Activated T-cell treated with anti-CD3 and anti-CD28 coated beads for 48 hours (primary cell): ENCODE measurements at places on chromosomes 5 and 9.

DNA sequence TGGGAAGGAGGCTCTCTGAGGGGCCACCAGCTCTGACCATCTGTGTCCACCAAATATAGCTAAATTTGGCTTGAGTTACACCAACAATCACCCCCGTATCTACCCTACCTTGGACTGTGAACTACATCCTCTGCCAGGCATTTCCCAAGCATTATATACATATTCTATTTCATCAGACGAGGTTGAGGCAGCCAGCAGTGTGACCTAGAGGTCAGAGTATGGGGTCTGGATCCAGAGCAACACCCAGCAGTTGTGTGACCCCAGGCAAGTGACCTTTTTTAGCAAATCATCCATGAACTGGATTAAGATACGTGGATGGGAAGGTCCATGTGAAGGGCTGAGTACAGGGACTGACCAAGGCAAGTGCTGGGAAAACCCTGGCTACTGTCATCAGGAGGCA, 180.6 kb downstream of the HSPA4 start:
- no peak for DNase-seq

DNA sequence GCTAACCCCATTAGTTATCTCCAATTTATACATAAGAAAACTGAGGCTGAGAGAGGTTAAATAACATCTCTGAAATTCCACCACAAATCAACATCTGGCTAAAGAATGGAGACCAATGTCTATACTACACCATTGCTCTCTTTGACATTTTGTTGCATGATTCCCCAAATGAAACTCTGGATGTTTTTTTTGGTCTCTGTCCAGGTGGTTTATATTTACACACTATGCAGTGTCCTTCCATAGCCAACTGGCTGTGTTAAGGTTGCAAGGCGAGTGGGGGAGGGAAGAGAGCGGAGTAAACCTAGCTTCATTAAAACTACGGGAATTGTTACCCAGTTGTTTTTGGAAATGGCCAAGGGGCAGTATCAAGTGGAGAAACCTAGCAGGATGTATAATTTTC, 67.2 kb downstream of the KIF4B start:
- DNase-seq: no peak

DNA sequence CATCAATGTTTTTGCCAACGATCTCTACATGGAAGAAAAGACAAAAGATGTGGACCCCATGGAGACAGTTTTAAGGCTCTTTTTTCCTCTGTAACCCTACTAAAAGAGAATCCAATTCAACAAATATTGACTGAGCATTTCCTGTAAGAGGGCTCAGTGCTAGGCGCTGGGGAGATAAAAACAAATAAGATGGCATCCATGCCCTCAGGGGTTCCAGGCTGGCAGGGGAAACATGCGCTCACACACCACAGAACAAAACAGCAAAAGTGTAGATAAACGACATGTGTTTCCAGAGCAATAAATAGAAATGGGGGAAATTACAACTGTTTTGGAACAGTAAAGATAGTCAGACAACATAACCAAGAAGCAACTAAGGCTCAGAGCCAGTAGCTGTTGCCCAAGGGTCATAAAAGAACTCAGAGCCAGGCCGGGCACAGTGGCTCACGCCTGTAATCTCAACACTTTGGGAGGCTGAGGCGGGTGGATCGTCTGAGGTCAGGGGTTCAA, 25.2 kb downstream of the ZNF608 start:
- DNase-seq: no peak

DNA sequence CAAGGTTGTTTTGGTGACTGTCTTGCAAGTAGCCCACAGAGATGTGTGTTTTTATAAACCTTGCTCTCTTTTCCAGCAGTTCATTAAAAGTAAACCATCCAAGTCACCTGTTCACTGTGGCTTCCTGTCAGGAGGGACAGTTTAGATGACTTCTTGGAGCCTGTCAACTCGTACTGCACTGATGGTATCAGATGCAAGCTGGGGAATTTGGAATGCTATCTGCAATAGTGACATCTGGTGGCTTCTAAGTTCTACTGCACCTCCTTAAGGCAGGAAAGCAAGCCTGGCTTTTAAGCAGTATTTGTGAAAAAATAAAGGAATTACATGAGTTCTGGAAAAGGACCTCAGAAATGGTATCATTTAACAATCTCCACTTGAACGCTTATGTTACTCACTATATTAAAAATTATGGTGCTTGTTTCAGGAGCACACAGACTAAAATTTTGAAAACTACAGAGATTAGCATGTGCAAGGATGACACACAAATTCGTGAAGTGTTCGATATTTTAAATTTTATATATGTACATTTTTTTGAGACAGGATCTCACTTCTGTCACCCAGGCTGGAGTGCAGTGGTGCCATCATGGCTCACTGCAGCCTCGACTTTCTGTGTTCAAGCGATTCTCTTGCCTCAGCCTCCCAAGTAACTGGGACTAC, 164.0 kb downstream of the TTC39B start:
- DNase-seq: no peak

DNA sequence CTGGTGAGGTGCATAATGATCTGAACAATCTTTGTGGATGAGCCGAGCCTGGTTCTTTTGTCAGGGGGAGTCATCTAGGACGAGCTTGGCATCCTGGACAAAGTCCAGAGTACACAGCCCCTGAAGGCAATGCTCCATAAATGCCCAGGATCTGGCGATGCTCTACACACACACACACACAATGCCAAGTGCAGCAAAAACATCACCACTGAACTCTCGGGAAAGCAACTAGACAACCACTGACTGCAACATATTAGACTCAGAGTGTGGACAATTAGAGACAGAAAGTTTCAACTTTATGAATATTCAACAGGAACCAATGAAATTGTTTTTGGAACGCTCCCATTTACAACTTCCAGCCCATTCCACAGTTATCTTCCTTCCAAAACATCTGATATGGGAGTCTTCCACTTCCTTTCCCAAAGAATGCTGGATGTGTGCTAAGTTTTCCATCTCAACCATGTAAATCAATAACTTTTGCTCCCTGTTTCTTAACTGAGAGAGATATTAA, 227.6 kb upstream of the ANKRD55 start:
- no peak for DNase-seq

GRCh38 chr5:102762562-102763227, 7.6 kb downstream of the PAM start:
- no peak for DNase-seq

GRCh38 chr9:129934780-129935179, 99.5 kb downstream of the USP20 start:
- no peak for DNase-seq

GRCh38 chr5:132589467-132589866, 32.7 kb downstream of the RAD50 start:
- no peak for DNase-seq
